Lung microvascular endothelial cell (primary cell): ENCODE measurements at places on chromosomes 12 and 14. TPM values are rescaled to one million over a fixed set of nuclear protein-coding genes. Genes with fewer than 3 reads are reported as not detected.

DNA sequence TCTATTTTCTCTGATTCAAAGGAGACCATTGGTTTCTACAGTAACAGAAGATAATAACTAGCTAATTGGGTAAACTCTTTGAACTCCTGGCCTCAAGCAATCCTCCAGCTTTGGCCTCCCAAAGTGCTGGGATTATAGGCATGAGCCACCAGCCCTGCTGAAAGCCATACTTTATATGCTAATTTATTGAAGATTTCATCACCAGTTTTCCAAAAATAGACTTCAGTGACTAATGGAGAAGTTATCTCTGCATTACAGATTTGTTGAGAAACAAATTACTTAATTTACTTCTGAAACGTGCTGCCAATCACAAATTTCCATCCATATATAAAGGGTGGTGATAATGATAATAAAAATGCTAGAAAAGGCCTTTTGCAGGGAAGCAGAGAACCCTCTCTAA lies 1758.1 kb upstream of the SEL1L start:
- DNase-seq = no peak

GRCh38 chr12:38588624-38589305 lies 272.2 kb downstream of the ALG10B start:
- no peak for DNase-seq

GRCh38 chr12:18411453-18411852 lies 150.1 kb downstream of the PIK3C2G start:
- no peak for DNase-seq

Gene DTX1
- 0.65 and 4.6 TPM in 2 replicates for total RNA-seq

Gene IQSEC3
- total RNA-seq = under 0.01 TPM in 2 replicates

Gene TMEM132C
- total RNA-seq = not detected in 2 replicates
